ENCODE measurements at places on chromosomes 11 and 22.

DNA sequence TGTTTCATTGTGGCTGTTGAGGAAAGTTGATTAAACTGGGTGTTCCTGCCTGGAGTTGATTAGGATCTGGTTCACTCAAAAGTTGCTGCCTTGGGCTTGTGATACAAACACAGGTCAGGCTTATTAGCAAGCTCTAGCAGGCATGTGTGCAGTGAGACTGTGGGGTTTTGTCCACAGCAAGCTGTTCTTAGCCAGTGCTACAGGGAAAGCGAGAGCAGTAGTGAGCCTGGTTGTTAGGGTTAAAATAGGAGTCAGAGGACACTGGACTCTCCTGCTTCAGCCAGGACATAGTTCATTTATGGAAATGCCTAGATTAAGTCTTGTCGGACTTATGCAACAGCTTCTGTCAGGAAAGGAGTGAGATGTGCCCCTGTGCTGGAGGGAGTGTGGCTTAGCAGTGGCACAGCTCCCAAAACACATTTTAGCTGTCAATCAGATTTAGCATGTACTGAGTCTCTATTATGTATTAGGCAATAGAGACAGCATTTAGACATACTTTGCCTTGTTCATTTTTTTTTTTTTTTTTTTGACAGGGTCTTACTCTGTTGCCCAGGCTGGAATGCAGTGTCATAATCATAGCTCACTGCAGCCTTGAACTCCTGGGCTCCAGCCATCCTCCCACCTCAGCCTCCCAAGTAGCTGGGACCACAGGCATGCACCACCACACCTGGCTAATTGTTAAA lies 8.7 kb downstream of the SNRPD3 start:
- peaks cover 40% of the 10 kb centered on the region for H3K36me3 ChIP-seq
- DNase-seq, result no peak
- H3K27ac ChIP-seq, result peak overlapping the region; percentile 55
- peaks cover 51% of the 10 kb centered on the region for H3K4me1 ChIP-seq

- H3K36me3 ChIP-seq, result no peaks in the 10 kb centered on the region
- H3K27ac ChIP-seq, result no peak overlapping the region
- peaks cover 19% of the 10 kb centered on the region for H3K27me3 ChIP-seq
- no peak overlapping the region for H3K4me3 ChIP-seq
- H3K4me1 ChIP-seq, result no peaks in the 10 kb centered on the region
These were observed 10.3 kb downstream of the YAP1 start for GRCh38 chr11:102120437-102120973.

DNA sequence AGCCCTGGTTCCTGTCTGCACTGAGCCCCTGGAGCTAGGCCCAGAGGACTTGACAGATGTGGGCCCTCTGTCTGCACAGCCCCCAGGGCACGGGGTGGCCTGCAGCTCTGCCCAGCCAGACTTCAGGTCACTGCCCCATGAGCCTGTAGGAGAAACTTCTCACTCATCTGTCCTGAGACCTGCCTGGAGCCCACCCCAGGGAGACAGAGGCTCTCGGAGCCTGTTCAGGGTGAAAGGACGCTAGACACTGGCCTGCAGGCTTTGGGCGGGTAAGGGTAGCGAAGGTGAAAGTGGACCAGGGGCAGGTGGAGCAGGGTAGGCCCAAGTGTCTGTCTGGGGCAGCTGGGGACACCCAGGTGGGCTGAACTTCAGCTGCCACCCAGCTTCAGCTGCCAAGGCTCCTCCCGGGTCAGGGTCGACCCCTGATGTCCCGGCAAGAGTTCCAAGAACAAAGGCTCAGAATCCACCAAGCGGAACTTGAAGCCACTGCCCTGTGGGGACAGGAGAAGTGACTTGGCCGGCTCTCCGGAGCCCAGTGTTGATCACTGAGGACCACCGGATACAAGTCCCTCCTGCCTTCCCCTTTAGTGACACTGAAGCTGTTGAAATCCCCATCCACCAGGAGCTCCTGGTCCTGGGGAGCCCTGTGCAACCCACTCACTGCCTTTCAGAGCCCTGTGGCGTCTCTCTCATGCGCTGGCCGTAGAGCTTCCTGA lies 90.3 kb downstream of the KCNQ1 start:
- H3K27me3 ChIP-seq, result no peaks in the 10 kb centered on the region
- H3K4me1 ChIP-seq, result peaks cover 19% of the 10 kb centered on the region
- no peak overlapping the region for H3K27ac ChIP-seq

DNA sequence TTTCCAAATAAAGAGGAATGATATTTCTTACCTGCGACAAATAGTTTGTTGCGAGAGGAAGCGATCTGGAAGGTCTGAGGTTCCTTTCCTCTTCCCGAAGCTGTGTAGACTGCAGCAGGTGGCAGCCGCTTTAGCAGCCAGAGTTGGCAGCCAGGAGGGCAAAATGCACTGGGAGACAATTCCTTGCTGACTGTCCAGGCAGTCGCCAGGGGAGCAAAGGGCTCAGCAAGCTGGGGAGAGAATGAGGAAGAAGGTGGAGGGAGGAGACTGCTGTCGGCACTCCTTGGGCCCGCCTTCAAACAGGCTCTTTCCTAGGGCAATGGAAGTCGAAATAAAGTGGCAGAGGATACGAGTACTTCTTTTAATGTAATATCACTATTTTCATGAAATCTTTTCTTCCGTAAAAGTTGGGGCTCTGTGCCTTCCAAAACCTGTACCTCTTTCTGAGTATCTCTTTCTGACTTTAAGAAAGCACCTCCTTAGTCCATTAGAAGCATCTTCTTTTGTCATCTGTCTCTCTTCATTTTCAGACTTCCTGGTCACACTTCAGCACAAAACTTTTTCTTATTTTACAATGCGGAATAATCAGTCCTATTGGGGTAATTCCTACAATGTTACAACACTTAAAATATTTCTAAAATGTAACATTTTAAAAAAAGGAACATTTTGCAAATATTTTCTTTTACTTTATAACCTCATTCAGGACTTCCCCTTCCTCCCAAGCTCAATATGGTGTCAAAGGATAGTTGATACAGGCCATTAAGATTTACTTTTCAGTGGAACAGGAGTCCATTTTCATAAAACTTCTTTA lies at the start of gene IL18:
TSS of gene IL18 (minus strand) at position 220 of the 811 bp plus-strand sequence. CDS start 9,041 bp downstream, outside the sequence.
- H3K36me3 ChIP-seq, result no peaks in the 10 kb centered on the region
- H3K27me3 ChIP-seq, result peaks cover 17% of the 10 kb centered on the region
- H3K27ac ChIP-seq, result no peak within 1 kb of the TSS
- H3K4me1 ChIP-seq, result no peaks in the 10 kb centered on the region

GRCh38 chr11:33480626-33481025 lies 220.0 kb downstream of the C11orf91 start:
- no peaks in the 10 kb centered on the region for H3K4me1 ChIP-seq
- no peak for DNase-seq
- no peaks in the 10 kb centered on the region for H3K36me3 ChIP-seq
- no peak overlapping the region for H3K27ac ChIP-seq
- peaks cover 5% of the 10 kb centered on the region for H3K27me3 ChIP-seq
- H3K4me3 ChIP-seq, result no peak overlapping the region

- H3K27me3 ChIP-seq, result peaks cover 2% of the 10 kb centered on the region
- H3K4me1 ChIP-seq, result no peaks in the 10 kb centered on the region
- no peak overlapping the region for H3K4me3 ChIP-seq
These were observed 17.9 kb downstream of the SEC14L3 start for GRCh38 chr22:30453731-30454510.

DNA sequence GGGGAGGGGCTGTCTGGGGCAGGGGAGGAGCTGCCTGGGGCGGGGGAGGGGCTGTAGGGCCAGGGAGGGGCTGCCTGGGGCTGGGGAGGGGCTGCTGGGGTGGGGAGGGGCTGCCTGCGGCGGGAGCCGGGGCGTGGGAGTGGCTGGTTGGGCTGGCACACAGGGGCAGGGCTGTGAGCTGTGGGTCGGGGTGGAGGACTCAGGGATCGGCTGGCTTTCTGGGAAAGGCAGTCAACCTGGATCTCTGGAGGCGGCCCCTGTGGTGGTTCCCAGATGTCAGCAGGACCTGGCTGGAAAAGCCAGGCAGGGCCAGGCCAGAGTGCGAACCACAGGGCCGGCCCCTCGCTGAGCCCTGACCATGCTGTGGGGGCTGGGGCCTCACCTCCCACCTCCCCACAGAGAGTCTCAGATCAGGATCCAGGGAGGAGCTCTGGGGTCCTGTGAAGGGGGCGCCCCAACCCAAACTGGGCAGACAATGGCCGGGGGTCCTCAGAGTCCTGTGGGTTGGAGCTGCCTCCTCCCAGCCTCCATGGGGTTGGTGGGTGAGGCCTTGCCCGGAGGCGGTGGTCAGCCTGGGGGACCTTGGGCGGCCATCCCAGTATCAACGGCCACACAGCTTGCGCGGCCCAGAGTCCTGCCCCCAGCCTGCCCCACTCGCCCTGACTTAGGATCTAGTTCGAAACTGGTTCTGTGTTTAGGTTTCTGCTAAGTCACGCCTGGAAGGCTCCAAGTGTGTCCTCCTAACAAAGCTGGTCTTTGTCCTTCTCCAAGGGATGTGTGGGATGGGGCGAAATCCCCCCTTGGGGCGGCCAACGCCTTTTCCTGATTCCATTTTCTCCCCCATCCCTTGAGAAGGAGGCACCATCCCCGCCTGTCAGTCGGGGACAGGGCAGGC lies 1.9 kb downstream of the MUC5B start:
- no peak overlapping the region for H3K27ac ChIP-seq
- peaks cover 4% of the 10 kb centered on the region for H3K27me3 ChIP-seq
- no peak overlapping the region for H3K4me3 ChIP-seq
- H3K36me3 ChIP-seq, result no peaks in the 10 kb centered on the region

DNA sequence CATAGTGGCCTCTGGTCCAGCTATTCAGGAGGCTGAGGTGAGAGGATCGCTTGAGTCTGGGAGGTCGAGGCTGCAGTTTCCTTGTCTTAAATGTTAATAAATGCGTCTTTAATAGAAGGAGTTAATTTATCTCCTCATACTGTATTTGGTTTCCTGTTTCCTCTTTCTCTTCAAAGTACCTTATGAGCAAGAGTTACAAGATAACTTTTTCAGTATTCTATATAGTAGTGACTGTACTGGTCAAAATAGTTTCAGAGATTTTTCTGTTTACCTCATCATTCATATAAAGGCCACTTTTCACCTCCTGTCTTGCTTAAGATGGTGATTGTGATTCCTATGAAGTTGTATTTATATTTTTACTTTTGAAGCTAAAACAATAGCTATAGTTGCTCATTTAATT lies 50.9 kb downstream of the MCAM start:
- DNase-seq, result no peak
- peaks cover 38% of the 10 kb centered on the region for H3K4me1 ChIP-seq
- H3K36me3 ChIP-seq, result no peaks in the 10 kb centered on the region
- no peaks in the 10 kb centered on the region for H3K27me3 ChIP-seq
- peak overlapping the region; percentile 91 for H3K27ac ChIP-seq

- peak overlapping the region; percentile 92 for H3K4me3 ChIP-seq
- H3K27me3 ChIP-seq, result no peaks in the 10 kb centered on the region
These were observed 690 bp downstream of the CSNK1E start for GRCh38 chr22:38316364-38317121.

DNA sequence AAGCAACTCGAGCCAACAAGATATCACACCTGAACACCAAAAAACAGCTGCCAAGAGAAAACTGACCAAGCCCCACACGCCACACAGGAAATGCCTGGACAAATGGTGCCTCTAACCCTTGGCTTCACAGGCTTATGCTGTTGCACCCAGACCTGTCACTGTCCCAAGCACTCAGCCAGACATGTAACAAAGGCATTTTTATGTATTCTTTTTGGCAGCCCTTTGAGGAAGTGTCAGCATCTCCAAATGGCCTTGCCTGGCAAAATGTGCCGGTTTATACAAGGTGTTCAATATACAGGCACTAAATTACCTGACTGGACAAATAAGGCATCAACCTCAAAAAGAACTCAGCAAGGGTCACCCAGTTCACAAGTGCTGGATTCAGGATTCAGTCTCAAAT lies 6.1 kb downstream of the HDHD5 start:
- no peak for DNase-seq
- H3K27me3 ChIP-seq, result no peaks in the 10 kb centered on the region
- H3K4me3 ChIP-seq, result no peak overlapping the region
- peaks cover 44% of the 10 kb centered on the region for H3K4me1 ChIP-seq

- H3K4me1 ChIP-seq, result peaks cover 4% of the 10 kb centered on the region
- DNase-seq, result no peak
- H3K27ac ChIP-seq, result no peak overlapping the region
These were observed 5.4 kb upstream of the MIF start for GRCh38 chr22:23888615-23889401.

DNA sequence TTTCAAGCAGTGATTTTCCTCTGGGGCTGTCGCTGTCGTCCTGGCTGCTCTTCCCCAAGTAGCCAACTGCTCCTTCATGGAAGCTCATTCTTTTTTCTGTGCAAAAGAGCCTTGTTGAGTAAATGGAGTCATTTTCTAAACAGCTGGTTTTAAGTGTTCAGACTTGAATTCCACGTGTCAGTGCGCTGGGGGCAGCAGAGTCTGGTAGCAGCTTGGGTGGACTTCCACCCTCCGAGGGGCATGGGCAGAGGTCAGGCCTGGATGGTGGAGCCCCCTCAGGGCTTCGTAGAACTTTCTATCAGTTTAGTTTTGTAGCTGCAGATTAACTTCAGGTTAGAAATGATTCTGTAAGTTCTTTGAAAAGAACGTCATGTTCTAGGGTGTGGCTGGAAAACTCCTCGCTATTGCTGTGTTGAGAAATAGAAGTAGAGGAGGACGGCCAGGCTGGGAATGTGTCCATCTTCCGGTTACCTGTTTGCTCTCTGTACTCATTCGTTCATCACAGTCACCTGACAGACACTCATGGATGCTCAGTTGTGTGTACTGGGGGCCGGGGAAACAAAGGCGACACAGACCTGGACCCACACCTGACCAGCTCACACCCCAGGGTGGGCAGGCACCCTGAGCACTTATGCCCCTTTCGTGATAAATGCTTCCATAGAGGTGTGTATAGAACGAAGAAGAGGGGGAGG lies 270.7 kb downstream of the TBC1D22A start:
- no peaks in the 10 kb centered on the region for H3K4me1 ChIP-seq
- no peak overlapping the region for H3K4me3 ChIP-seq
- no peaks in the 10 kb centered on the region for H3K27me3 ChIP-seq
- H3K27ac ChIP-seq, result no peak overlapping the region
- peaks cover 1% of the 10 kb centered on the region for H3K36me3 ChIP-seq

DNA sequence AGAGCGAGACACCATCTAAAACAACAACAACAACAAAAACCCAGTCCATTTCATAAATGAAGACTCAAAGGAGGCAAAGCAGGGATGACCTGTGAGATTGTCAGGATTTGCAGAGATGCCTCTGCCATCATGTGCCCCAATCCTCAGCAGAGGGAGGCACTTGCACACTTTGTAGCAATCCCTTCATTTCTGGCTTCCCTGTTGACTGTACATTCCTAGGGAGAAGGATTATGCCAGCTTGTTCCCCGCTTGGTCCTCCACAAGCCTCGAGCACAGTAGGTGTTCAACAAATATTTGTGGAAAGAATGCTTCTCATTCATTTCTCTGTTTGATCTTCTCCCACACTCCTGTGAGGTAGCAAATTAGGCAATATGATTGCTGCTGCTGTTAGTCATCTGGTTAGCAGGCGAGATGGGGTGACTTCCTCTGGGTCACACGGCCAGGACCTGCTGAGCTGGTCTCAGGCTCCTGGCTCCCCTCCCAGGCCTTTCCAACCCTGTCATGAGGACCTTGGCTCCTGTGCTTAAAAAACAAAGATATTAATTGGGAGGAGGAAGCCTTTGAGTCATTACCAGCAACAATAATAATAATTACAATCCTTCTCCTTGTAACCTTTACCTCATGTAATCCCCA lies 34.1 kb downstream of the LIF start:
- peak; percentile 53 for DNase-seq
- peak overlapping the region; percentile 70 for H3K27ac ChIP-seq
- H3K4me3 ChIP-seq, result no peak overlapping the region
- H3K4me1 ChIP-seq, result peaks cover 26% of the 10 kb centered on the region
- no peaks in the 10 kb centered on the region for H3K36me3 ChIP-seq
